ENCODE measurements at places on chromosomes 5 and 9. TPM values are rescaled to one million over a fixed set of nuclear protein-coding genes. Genes with fewer than 3 reads are reported as not detected.

DNA sequence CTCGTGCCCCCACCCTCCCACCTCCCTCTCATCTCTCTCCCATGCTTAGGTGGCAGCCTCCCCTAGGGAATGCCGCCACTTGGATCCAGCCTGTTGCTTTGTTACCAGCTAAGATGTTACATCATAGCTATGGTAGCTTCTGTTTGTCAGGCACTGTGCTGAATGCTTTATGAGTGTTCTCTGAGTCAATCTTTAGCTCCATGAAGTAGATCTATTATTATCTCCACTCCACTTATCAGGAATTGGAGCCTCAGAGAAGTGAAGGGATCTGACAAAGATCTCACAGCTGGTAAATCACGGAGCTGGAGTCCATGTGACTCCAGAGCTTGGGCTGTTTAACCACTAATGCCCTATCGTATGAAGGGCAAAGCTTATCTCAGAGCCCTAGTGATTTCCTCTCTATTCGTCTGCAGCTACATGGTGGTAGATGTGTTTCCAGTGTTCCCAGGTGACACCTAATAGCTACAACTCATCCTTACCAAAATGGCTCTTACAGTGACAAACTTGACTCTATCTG lies 54.1 kb downstream of the GARNL3 start:
- H3K4me1 ChIP-seq: no peaks in the 10 kb centered on the region
- DNase-seq: no peak
- H3K27me3 ChIP-seq: no peaks in the 10 kb centered on the region
- no peak overlapping the region for H3K27ac ChIP-seq

GRCh38 chr5:72245951-72246532 lies 74.0 kb downstream of the MRPS27 start:
- no peaks in the 10 kb centered on the region for H3K36me3 ChIP-seq
- no peak overlapping the region for H3K4me3 ChIP-seq
- H3K4me1 ChIP-seq: peaks cover 66% of the 10 kb centered on the region
- no peak for DNase-seq
- no peaks in the 10 kb centered on the region for H3K27me3 ChIP-seq

- no peak overlapping the region for H3K27ac ChIP-seq
- H3K4me1 ChIP-seq: no peaks in the 10 kb centered on the region
- H3K36me3 ChIP-seq: no peaks in the 10 kb centered on the region
- DNase-seq: no peak
- H3K27me3 ChIP-seq: no peaks in the 10 kb centered on the region
Measured at GRCh38 chr9:5582835-5583195, 46.1 kb upstream of the RIC1 start.

Gene KLF4
- 0.51 TPM for total RNA-seq

Measured in neural progenitor cell (in vitro differentiated cells).